ENCODE measurements at places on chromosomes 12 and 14. TPM values are rescaled to one million over a fixed set of nuclear protein-coding genes. Genes with fewer than 3 reads are reported as not detected.

- DNase-seq: no peak
Observed at GRCh38 chr12:105775343-105775742, 363.4 kb downstream of the NUAK1 start.

GRCh38 chr12:124786061-124786964, 77.4 kb downstream of the SCARB1 start:
- no peak for DNase-seq

DNA sequence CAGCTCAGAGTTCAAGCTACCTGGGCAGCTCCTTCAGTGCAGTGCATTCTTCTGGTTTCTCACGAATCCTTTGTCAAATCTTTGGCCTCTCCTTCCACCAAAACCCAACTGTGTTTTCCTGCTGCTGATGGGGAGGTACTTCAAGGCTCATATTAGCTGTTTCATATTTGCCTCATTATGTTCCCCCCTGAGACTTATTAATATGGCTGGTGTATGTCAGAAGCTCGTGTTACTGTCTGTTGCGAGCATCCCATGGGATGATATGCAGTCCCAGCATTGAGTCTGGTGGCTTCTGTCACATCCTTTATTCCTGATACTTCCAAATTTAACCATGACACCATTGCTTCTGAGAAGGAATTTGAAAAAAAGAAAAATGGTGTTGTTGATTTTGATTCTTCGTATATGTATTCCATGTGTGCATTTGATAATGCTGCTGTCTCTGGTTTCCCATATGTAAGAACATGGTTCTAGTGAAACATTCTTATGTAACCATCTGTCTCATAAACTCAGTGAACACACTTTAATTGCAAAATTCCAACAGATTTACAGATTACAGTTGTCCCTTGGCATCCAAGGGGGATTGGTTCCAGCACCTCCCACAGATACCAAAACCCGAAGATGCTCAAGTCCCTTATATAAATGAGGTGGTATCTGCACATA, 149.1 kb downstream of the KICS2 start:
- DNase-seq: no peak

DNA sequence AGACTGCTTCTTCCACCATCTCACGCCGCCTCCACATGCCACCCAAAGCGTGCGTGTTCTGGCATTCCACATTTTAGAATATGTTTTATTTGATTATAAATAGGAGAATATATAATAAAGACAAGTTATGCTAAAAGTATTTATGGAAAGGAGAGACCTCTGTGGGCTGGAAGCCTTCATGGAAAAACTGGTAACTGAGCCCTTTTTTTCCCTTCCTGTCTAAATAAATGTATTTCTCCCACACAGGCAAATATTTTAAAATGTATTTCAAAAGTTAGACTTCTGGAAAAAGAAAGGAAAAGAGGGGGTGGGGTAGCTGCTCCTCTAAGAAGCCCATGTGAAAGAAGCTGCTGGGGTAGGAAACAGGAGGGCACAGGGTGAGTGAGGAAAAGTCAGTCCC, 16.1 kb upstream of the NR4A1 start:
- no peak for DNase-seq

- DNase-seq: no peak
Observed at GRCh38 chr14:94462219-94462551, 9.6 kb upstream of the SERPINA11 start.

DNA sequence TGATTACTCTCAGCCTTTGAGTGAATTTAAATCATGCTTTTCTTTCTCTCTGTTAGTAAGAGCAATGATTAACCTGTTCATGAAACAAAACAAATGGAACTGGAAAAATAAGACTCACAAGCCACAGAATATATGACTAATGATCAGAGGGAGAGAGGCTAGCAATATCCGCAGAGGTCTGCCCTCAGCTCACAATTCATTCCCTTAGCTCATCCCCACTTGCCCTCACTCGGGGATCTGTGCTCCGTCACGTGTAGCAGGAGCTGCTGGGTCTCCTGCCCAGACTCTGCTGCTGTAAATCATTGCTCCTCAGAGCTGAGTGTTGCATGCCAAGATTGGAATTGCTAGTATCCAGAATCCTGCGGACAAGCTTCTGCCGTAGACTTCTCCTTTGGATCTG, 53.1 kb upstream of the GNG2 start:
- DNase-seq: peak; percentile 83

- DNase-seq: no peak
Observed at GRCh38 chr12:122322501-122322900, 56.2 kb upstream of the VPS33A start.

DNA sequence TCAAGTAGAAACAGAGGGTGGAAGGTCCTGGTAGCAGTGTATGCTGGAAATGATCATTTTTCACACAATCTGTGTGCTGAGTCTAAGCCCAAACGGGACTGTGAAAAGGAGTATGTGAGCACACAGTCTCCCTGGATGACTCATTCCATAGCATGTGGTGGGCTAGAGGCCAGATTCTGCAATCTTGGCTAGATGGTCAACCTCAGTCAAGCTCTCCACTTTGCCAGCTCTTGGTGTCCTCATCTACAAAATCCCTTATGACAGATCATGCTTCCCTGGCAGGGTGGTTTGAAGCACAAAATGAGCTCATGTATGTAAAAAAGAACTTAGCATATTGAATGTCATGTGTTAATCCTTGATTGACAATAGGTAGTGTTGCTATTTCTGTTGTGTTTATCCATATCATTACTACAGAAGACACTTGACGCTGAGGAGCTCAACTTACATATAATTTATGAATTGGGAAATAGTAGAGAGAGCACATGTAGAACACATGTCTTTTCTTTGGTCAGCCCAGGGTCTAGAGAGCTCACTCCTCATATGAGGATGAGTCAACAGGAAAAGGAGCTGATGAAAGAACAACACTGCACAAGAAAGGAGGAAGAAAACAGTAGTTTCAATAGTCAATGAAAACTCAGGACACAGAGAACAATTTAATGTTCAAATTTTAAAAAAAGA, 517.5 kb downstream of the BCL11B start:
- DNase-seq: no peak

DNA sequence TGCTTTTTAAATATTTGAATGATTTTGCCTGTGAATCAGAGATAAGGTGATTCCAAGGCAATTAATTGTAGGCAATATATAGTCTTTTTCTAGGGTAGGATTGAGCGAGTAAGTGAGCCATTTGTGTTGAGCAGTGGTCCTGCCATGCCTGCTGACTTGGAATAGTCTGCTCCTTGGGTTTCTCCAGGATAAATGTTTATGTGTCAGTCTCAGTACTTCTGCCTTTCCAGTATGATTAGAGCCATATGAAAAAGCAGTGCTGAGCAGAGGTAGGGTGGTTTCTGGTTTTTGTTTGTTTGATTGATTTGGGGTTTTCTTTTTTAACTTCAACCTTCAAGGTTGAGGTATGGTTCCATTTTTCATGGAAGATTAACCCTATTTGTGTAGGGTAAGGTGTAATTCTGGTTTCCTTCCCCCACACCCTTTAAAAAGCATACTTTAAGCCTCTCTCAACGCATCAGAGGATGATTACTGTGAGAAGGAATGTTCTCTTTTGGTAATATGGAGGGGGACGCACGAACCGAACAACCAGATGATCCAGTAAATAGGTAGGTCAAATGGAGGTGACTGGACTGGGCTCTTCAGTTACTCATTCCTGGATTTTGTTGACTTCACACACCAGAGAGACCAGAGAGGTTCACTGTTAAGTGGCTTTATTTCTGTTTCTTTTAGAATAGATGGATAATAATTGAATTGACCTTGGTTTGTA, 22.7 kb downstream of the FRMD6 start:
- no peak for DNase-seq

GRCh38 chr12:42084522-42084921, 60.2 kb downstream of the GXYLT1 start:
- DNase-seq: no peak

GRCh38 chr14:76762411-76763095, 1.3 kb downstream of the VASH1 start:
- no peak for DNase-seq

DNA sequence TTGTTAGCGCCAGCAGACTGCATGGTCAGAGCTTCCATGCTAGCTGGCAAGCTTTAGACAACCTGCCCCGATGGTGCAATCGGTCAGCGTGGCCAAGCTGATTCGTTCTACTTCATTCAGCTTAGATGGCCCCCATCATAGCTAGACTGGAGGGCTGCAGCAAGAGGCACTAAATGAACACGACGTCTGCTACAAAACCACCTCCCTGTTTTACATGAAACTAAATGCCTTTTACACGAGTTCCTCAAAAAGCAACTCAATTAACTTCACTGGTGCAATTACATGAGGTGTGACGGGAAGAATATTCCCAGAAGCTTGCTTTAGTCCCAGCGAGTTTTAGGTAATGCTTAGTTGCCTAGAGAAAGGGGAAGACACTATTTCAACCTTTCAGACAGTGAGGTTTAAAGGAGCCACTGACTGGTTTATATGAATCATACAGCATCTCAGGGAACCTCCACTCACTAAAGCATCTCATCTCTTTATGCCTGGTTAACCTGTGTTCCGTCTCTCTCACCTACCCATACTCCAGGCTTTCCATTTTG, 8.4 kb downstream of the NIN start:
- DNase-seq: no peak

DNA sequence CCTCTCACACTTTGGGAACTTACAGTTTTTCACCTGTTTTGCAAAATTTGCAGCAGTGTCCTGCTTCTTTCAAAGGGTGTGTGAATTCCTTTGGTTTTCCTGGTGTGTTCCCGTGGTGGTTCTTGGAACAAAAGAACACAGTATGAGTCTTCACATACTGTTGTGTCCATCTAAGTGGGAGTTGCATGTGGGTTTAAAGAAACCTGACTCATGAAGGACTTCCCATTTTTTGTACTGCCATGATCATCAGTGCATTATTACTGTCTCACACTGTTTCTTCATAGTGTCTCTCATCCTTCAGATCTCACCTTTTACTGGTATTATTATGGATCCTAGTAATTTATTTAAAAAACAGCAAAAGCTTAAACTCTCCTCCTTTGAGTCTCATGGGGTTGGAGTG, 3.8 kb upstream of the GZMH start:
- DNase-seq: no peak

- DNase-seq: no peak
Observed at GRCh38 chr12:68428724-68429501, 96.8 kb upstream of the MDM1 start.

GRCh38 chr14:74712499-74713394, at the start of the genes AREL1 and FCF1:
Gene AREL1, minus strand, starts transcription at chr14:74713080. Its CDS starts 27,465 bp downstream, at chr14:74685615.
Gene FCF1, plus strand, starts transcription at chr14:74713144. Its CDS starts 54 bp downstream, at chr14:74713198.
- peak; percentile 63 for DNase-seq

GRCh38 chr14:97782871-97783414, 985.8 kb downstream of the VRK1 start:
- no peak for DNase-seq

- DNase-seq: no peak
Observed at GRCh38 chr14:102731871-102732800, 45.1 kb upstream of the TRAF3 start.

GRCh38 chr12:105738051-105738450, 400.7 kb downstream of the NUAK1 start:
- DNase-seq: no peak

GRCh38 chr12:129073157-129073915, 220.1 kb downstream of the GLT1D1 start:
- no peak for DNase-seq

DNA sequence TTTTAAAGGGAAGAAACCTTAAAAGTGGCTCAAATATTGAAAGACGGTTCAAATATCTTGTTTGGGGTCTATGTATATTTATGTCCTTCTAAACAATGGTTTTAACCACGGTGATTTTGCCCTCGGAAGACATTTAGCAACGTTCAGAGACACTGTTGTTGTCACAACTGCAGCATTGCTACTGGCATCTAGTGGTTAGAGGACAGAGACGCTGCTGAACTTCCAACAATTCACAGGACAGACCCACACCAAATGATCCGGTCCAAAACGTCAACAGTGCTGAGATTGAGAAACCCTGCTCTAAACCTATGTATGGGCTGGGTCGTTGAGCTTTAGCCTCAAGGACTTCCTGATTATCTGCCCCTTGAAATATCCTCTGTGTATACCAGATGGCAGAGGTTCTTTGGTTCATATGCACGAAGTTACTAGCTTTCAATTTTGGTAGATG, 1.7 kb downstream of the ANGEL1 start:
- no peak for DNase-seq

GRCh38 chr14:27557445-27557844, 959.6 kb upstream of the NOVA1 start:
- no peak for DNase-seq

GRCh38 chr12:106960443-106960842, 4.7 kb downstream of the TMEM263 start:
- no peak for DNase-seq

GRCh38 chr14:75542588-75543091, 20.4 kb downstream of the BATF start:
- no peak for DNase-seq

GRCh38 chr14:72164420-72165228, 232.4 kb downstream of the RGS6 start:
- DNase-seq: no peak

- no peak for DNase-seq
Observed at GRCh38 chr12:63389211-63389610, 238.2 kb upstream of the AVPR1A start.

GRCh38 chr12:64583771-64584421, 26.4 kb upstream of the RASSF3 start:
- DNase-seq: no peak

- no peak for DNase-seq
Observed at GRCh38 chr12:121036810-121037326, 2.2 kb downstream of the OASL start.

DNA sequence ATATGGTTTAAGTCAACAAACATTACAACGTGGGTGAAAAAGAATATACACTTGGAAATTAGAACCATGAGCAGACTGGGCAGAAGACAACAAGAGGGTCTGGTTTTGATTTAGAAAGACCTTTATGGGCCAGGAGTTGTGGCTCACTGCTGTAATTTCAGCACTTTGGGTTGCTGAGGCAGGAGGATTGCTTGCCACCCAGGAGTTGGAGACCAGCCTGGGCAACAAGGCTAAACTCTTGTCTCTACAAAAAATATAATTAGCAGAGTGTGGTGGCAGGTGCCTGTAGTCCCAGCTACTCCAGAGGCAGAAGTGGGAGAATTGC, 2.7 kb upstream of the NFKBIA start:
- DNase-seq: no peak

DNA sequence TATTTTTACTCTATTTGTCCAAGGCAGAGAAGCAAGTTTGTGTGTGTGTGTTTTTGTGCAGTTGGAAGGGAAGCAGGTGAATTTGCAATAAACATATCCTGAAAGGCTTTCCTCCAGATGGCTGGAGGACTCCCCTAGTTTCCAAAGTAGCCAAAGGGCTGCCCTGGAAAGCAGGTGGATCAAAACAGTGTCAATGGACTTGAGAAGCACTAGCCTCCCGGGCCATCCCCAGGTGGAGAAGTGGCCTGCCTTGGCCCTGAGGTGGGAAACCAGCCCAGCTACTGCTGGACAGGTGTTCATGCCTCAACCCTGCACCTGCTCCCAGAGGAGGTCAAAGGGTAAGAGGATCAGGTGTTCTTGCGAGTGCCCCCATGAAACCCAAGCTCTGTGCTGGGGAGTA, 1046.9 kb downstream of the VRK1 start:
- DNase-seq: no peak

Gene DCN
- total RNA-seq: 12.5 TPM

Gene NTS
- total RNA-seq: 0.51 TPM

Gene RASAL1
- 2.0 TPM for total RNA-seq

Gene P2RX2
- not detected for total RNA-seq

Gene METTL1
- 43.2 TPM for total RNA-seq

Gene C12orf57
- 163 TPM for total RNA-seq

Gene RNASE1
- total RNA-seq: not detected

Gene CLEC6A
- total RNA-seq: not detected

Gene RTN1
- total RNA-seq: 0.35 TPM

Gene RNASE7
- 0.86 TPM for total RNA-seq

Gene MGST1
- 49.4 TPM for total RNA-seq
